ENCODE measurements at places on chromosomes 6 and 20.
A peak's percentile ranks its signal among the peaks of the same experiment; 100 is the strongest.

DNA sequence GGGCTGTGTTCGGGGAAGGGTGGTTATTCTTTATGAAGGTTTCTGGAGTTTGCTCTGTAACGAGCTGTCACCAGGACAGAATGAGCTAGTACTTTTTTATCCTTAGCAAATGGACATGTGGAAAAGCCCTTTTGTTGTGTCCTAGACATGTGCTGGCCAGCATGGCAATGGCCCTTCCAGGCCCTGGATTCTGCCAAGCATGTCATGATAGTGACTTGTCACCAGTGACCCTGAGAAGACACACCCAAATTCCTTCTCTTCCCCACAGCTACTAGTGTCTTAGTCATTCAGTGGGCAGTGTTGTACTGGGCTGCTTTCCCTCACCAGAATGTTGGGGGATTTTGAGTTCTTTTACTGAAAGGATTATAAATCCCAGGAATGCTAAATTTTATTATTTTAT lies 74.0 kb upstream of the XRN2 start:
- DNase-seq = no peak

GRCh38 chr20:64057628-64058498 lies 5.1 kb upstream of the TCEA2 start:
- peak; percentile 95 for DNase-seq

GRCh38 chr6:4778086-4778485 lies 1.9 kb downstream of the CDYL start:
- DNase-seq = no peak

DNA sequence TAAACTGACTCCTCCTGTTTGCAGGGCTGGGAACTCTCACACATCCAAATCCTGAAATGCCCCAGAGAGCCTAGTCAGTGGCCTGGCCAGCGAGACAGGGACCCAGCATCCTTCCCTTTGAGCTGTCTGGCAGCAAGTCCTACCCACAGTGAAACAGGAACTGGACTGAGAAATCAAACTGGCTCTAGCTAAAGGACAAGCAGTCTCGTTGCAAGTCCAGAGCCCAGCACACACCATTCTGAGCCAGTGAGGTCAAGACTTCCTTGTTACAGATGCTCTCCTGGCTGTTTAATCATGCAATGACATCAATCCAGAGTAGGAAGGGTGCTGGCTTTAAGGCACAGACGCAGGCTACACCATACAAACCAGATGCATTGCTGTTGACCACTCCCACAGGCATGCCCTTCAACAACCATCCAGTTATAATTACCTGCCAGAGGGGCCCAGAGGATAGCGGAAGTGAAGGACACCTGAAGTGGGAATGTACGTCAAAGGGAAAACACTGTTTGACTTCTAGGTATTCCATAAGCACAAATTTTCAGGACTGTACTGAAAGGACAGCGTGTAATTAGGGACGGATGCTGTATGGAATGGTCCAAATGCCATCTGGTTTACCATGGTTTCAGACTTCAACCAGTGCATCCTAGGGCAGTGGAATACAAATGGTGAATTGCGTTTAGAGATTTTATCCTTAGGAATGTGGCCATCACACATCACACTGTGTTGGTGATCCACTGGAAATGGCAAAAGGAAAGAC lies 114.4 kb downstream of the SLC23A2 start:
- no peak for DNase-seq

DNA sequence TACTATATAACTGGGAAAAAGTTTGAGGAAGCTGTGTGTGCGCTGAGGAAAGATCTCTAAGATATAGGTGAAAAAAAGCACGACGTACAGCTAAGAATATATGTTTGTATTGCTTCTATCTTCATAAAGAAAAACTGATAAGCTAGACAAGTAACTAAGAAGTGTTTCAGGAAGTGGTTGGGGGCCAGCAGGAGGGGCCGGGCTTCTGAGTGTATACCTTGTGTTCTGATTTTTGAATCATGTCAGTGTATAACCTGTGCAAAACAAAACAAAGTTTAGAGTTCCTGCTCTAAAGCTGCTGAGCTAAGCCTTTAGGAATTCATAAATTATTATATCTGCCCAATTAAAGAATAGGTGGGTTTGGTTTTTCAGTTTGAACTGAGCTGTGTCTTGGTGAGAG lies 7.9 kb upstream of the OSER1 start:
- DNase-seq = no peak

GRCh38 chr20:10793766-10794165 lies 120.0 kb upstream of the JAG1 start:
- no peak for DNase-seq

DNA sequence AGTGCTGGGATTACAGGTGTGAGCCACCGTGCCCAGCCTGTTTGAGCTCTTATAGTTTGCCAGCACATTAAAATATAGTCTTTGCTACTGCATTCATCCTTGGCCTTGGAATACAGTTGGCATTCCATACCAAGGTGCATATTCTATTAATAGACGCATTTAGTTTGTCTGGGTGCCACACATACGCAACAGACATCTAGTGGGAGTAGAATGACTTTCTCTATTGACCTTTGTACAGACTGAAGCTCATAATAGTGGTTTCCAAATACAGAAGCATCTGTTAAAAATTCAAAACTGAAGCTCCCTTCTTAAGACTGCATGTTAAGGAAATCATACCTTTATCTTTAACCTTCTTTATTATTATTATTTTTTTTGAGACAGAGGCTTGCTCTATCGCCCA lies 46.7 kb upstream of the FNDC1 start:
- DNase-seq = no peak

DNA sequence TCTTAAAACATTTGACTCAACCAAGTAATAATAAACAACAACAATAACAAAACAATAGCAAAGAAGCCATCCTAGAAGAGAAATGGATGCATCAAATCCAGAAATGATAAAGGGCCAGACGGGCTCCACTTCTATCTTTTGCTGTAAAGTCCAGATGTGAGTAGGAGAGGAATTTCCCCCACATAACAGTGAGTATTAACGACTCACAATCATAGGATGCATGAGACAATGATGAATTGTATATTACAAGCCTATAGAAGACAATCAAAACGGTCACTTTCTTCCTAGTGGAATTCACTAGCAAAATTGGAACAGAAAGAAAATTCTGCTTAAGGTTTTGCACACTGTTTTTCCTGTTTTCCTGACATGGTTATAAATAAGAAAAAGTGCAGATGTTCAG lies 97.0 kb upstream of the PREP start:
- DNase-seq = no peak

GRCh38 chr6:134846031-134846430 lies 103.9 kb downstream of the ALDH8A1 start:
- no peak for DNase-seq

DNA sequence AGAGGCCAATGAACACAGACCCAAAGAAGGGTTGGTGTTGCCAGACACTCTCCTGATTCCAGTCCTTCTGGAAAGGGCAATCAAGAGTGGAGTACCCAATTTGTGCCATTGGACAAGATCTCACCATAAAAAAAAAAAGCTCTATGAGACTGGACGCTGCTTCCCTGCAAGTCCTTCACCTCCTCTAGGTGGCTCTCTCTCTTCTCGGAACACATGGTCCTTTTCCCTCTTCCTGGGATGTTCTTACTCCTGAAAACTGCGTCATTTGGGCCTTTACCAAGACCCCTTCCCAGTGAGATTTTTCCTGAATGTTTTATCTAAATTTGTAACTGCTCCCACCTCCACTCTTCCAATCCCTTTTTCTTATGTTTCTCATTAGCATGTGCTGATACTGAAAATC lies 280.8 kb downstream of the FOXA2 start:
- DNase-seq = no peak

DNA sequence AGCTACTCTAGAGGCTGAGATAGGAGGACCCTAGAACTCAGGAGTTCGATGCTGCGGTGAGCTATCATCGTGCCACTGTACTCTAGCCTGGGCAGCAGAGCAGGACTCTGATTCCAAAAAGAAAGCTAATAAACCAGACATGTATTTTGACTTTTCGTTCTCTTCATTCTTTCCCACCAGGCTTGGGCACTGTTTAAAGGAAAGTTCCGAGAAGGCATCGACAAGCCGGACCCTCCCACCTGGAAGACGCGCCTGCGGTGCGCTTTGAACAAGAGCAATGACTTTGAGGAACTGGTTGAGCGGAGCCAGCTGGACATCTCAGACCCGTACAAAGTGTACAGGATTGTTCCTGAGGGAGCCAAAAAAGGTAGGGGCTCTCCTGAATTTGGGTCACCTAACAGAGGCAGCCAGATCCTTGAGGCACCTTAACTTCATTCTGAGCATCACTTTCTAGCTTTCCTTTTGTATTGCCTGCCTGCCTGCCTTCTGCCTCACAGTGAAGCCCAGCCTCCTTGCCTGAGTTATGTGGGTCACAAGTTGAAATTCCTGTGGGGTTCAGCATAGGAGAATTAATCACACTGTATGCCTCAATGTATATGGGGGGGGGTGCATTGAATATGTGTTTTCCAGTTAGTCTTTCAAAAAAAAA lies 3.2 kb downstream of the IRF4 start:
- DNase-seq = no peak

DNA sequence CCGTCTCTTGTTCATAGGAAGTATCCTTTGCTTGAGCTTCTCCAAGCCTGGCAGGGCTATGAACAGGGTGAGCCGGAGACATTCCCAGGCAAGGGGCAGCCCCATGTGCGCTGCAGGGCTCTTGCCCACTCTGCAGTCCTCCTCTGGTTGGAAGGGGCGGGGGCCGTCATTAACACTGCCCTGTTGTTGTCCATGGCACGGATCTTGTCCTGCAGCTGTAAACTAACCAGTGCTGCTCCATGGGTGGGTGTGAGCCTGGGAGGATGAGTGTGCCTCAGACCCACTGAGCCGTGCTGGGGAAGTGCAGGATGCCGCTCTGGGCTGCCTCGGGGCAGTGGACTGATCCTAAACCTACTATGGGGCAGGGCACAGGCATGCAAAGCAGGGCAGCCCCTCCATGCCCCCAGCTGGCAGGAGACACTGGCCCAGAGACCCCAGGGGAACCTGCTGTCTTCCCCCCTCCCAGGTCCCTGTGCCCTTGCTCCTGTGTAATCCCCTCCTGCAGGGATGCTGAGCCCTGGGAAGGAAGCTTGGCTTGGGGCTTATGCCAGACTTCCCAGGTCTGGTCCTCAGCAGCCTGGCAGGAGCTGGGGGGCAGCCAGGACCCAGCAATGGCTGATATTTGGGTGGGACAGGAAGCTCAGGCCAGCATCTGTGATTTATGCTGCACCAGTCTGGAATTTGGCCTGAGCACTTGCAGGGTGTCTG lies 8.5 kb downstream of the EBF4 start:
- DNase-seq = no peak

DNA sequence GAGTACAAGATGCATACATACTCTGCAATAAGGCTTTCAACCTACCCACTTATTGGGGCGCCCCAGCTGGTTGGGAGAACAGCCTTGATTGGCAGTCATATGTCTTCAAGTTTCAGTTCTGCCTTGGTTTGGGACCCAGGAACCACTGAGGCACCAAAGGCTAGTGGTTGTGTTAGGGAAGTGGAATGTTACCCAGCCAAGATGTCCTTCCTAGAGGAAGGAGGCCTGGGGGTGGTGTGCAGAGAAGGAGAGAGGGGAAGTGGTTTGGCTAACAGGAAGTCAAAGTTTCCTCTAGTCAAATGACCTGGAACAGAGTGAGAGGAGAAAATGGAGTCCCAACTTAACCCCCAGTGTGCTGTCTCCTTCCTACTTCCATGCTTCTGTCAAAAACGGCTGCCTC lies 59.4 kb downstream of the CD164 start:
- no peak for DNase-seq

DNA sequence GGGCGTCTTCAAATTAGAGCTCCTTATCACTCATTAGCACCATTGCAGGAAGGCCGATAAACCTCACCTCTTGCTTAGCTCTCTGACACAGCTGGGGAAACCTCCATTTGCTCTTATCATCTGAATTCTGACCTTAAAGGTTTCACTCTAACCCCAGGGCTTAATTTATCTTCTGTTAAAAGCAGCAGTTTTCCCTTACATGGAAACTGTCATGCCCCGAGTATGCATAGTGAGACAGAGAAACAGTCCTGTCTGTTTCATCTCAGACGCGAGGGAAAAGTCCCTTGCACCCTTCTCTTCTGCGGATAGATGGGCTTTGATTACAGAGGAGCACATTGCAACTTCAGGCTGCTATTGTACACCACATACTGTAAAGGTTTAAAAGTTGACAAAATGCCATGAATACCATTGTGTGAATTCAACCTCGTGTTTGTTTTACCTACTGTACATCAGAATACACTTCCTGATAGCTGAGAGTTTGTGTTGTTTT lies 191.5 kb upstream of the BMP2 start:
- no peak for DNase-seq

DNA sequence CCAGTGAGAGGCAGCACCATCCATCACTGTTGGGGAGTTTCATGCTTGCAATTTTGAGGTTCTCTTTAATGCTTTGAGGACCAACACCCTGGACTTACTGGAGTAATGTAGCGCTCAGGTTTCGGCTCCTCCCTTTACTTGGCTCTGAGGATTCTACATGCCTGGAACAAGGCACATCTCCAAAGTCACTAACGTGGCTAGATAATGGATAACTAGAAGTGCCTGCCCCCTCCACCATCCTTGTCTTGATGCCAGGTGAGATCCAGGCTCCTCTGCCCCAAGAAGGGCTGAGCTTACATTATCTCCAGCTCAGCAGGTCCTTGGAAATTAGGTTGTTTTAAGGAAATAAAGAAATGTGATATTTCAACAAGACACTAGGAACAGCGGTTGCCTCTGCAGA lies 75.5 kb upstream of the ZNFX1 start:
- no peak for DNase-seq

GRCh38 chr6:164048840-164049516 lies 634.5 kb downstream of the QKI start:
- no peak for DNase-seq

DNA sequence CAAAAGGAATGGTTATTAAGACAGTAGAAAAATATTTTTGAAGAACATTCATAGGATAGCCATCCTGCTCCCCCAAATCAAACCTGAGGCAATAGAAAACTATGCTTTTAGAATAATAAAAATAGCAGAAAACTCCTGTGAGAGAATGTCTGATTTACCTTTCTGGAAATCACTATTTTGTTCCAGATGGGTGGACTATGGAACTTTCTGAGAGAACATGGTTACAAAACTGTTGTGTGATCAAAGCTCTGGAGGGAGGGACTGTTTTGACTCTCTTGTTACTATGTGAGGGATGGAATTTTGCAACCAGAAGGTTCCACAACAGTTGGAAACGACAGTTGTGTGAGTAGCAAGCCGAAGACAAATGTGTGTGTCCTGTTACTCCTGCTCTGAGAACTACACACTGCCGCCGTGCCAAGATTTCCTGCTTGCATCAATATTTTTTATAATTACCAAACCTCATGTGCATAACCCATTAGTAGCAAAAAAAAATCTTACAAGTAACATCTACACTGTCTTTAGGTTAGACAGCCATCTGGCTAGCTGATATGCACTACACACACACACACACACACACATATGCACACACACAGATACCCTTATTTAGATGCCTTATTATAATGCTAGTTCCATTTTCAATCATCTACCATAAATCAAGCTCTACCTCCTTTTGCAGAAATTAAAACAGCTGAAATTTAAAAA lies 11.0 kb upstream of the HIVEP1 start:
- DNase-seq = no peak

DNA sequence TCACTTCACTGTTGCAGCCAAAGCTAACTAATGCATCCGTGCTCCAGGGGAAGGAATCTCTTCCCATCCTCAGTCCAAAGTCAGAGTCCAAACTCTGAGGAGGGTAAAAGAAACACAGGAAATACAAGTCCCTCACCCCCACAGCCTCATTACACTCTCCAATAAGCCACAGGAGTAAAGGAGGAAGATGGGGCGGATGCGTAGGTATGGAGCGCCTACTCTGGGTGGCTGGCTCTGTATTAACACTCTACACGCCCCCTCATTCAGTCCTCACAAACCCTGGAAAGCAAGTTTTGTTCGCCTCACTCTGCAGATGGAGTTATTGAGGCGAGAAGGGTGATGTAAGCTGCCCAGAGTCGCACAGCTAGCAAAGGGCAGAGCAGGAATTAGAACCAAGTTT lies 242.9 kb downstream of the NRN1 start:
- DNase-seq = peak; percentile 16
